IPS DF 6.9 (cell line): ENCODE measurements at places on chromosomes 16 and 17.

DNA sequence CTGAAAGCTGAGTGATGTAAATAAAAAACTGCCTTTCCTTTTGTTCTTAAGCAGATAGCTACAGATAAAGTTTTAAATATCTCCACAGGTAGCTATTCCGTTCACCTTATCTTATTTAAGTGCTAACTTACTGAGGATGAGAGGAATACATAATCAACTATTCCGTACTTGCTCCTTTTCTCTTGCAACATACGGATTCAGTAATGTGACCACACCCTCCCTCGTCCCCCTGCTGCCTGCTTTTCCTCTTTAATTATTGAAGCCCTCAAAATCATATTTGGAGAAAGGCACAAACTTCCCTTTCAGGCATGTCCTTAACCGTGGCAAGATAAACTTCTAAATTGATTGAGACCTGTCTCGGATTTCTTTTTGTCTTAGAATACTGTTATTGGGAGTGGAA, 101.4 kb downstream of the MAP2K4 start:
- H3K4me3 ChIP-seq, result no peak overlapping the region
- H3K4me1 ChIP-seq, result no peaks in the 10 kb centered on the region
- H3K27me3 ChIP-seq, result no peaks in the 10 kb centered on the region
- H3K27ac ChIP-seq, result no peak overlapping the region
- no peak for DNase-seq

GRCh38 chr16:68923116-68923515, 79.8 kb downstream of the TANGO6 start:
- no peaks in the 10 kb centered on the region for H3K27me3 ChIP-seq
- no peaks in the 10 kb centered on the region; the same call in 1 of the 2 replicates for H3K36me3 ChIP-seq
- no peak for DNase-seq

DNA sequence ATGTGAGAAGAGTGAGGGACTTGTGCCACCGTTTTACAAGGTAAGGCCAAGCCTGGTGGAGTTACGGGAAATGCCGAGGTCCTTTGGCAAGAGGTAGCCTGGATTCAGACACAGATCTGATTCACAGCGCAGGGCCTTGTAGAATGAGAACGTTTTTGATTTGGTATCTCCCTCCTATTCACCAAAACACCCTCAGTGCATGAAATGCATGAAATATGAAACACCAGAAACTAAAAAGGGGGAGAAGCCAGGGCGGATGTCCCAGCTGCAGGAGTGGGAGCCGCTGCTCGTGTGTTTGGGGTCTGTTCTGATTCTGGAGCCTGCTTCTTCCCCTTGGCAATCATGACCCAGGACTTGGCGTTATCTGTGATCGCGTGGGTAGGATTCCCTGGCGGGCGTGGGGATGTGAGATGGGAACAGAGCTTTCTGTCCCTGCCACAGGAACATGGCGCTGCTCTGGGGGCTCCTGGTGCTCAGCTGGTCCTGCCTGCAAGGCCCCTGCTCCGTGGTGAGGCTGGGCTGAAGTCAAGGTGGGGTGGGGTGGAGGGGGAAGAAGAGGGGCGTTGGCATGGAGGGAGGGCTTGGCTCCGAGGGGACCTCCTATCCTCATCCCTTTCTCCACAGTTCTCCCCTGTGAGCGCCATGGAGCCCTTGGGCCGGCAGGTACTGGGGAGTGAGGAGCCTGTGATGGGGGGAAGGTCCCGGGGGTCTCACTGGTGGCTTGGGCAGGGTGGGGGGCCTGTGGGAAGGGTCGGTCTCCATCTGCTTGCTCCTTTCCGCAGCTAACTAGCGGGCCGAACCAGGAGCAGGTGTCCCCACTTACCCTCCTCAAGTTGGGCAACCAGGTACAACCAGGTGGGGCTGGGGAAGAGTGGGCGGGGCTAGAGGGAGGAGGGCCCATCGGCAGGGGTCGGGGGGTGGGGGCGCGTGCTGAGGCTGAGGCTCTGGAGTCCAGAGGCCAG, 2.2 kb downstream of the SERPINF2 start:
- H3K4me3 ChIP-seq, result no peak overlapping the region
- H3K27ac ChIP-seq, result no peak overlapping the region
- no peaks in the 10 kb centered on the region for H3K27me3 ChIP-seq
- H3K36me3 ChIP-seq, result no peaks in the 10 kb centered on the region

DNA sequence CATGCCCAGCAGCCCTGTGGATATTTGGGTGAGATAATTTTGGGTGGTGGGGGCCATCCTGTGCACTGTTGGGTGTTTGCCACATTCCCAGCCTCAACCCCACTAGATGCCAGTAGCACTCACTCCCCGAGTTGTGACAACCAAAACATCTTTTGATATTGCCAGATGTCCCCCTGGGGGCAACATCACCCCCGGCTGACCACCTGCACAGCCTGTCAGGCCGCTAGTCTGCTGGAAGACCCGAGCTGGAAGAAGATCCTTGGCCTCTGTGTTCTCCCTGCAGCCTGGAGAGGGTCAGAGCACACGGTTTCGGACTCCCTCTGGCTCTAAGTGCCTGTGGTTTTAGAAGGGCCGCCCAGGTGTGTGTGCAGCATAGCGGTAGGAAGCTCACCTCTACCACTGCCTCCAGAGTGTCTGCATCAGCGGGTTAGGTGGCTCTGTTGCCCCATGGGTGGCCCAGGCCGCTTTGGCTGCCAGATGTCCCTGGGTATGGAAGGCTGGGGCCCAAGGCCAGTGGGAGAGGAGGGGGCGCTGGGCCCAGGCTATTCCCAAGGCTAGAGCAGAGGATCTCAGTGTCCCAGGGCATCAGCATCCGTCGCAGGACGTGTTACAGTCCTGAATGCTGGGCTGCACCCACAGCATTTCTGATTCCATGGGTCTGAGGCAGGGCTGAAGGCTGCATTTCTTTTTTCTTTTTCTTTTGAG, 195.8 kb upstream of the GSE1 start:
- H3K36me3 ChIP-seq, result no peaks in the 10 kb centered on the region
- H3K27ac ChIP-seq, result no peak overlapping the region
- H3K4me1 ChIP-seq, result peaks cover under 1% of the 10 kb centered on the region; the same call in 1 of the 2 replicates

- H3K36me3 ChIP-seq, result no peaks in the 10 kb centered on the region
- no peak for DNase-seq
- no peak overlapping the region for H3K27ac ChIP-seq
- no peak overlapping the region for H3K4me3 ChIP-seq
These were observed 5.9 kb upstream of the MAPK7 start for GRCh38 chr17:19372439-19372838.

GRCh38 chr17:57210224-57210553, 46.1 kb upstream of the MSI2 start:
- no peak overlapping the region for H3K27ac ChIP-seq
- DNase-seq, result no peak
- no peaks in the 10 kb centered on the region for H3K27me3 ChIP-seq
- H3K36me3 ChIP-seq, result no peaks in the 10 kb centered on the region
- no peak overlapping the region for H3K4me3 ChIP-seq

GRCh38 chr16:80163339-80163738, 377.5 kb upstream of the DYNLRB2 start:
- H3K36me3 ChIP-seq, result no peaks in the 10 kb centered on the region
- no peak overlapping the region for H3K4me3 ChIP-seq
- no peak for DNase-seq

DNA sequence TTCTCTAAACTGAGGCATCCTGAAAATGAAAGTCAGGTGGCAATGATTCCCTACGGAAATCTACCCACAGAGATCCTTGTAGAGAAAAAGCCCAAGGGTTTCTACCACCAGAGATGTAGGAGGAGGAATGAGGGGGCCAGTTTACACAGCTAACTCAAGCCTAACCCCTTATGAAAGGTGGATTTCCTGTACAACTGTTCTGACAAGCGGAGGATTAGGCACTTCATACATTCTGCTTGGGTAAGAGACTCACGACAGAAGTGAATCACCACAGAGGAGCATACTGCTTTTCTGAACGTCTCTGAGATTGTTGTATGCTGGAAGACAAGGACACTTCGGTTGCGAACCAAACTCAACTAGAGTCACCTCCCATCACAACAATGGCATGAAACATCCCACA, 72.7 kb downstream of the SMG6 start:
- H3K36me3 ChIP-seq, result 0 out of 2 replicates have a peak, but pooled peaks cover 4% of the 10 kb centered on the region
- no peaks in the 10 kb centered on the region for H3K4me1 ChIP-seq
- DNase-seq, result no peak
- no peaks in the 10 kb centered on the region for H3K27me3 ChIP-seq

- H3K27me3 ChIP-seq, result no peaks in the 10 kb centered on the region
- H3K27ac ChIP-seq, result no peak overlapping the region
- H3K4me3 ChIP-seq, result no peak overlapping the region
- peak; percentile 31 for DNase-seq
These were observed 29.1 kb downstream of the CRHR1 start for GRCh38 chr17:45813048-45813725.

- no peaks in the 10 kb centered on the region for H3K36me3 ChIP-seq
- no peaks in the 10 kb centered on the region for H3K4me1 ChIP-seq
- no peak overlapping the region for H3K27ac ChIP-seq
- H3K27me3 ChIP-seq, result no peaks in the 10 kb centered on the region
- H3K4me3 ChIP-seq, result no peak overlapping the region
These were observed 37.8 kb upstream of the LHX1 start for GRCh38 chr17:36899250-36900159.

- DNase-seq, result no peak
- no peaks in the 10 kb centered on the region for H3K27me3 ChIP-seq
- no peaks in the 10 kb centered on the region for H3K36me3 ChIP-seq
- no peak overlapping the region for H3K27ac ChIP-seq
These were observed 1.1 kb downstream of the PHF12 start for GRCh38 chr17:28950017-28950751.

GRCh38 chr17:15485045-15485444, 17.6 kb upstream of the CDRT4 start:
- no peak overlapping the region for H3K4me3 ChIP-seq
- H3K36me3 ChIP-seq, result peaks cover 3% of the 10 kb centered on the region; the same call in 1 of the 2 replicates
- no peak for DNase-seq

- no peak overlapping the region for H3K4me3 ChIP-seq
- no peaks in the 10 kb centered on the region for H3K36me3 ChIP-seq
- no peaks in the 10 kb centered on the region for H3K4me1 ChIP-seq
These were observed 22.0 kb downstream of the KPNA2 start for GRCh38 chr17:68057531-68057952.

GRCh38 chr17:35046245-35046644, 17.3 kb downstream of the RFFL start:
- H3K4me3 ChIP-seq, result no peak overlapping the region
- H3K4me1 ChIP-seq, result no peaks in the 10 kb centered on the region
- no peaks in the 10 kb centered on the region for H3K36me3 ChIP-seq

- no peaks in the 10 kb centered on the region for H3K27me3 ChIP-seq
- H3K4me1 ChIP-seq, result peaks cover 7% of the 10 kb centered on the region
- no peak for DNase-seq
- H3K36me3 ChIP-seq, result no peaks in the 10 kb centered on the region
These were observed 1.1 kb upstream of the SLC16A5 start for GRCh38 chr17:75086496-75087181.

GRCh38 chr17:61399131-61400065, at the start of gene TBX2:
Gene TBX2, plus strand, starts transcription at chr17:61399843. Its CDS starts 334 bp downstream, at chr17:61400177.
- H3K4me3 ChIP-seq, result peak within 1 kb of the TSS; percentile 16; the same call in 1 of the 2 replicates
- peaks cover 17% of the 10 kb centered on the region for H3K4me1 ChIP-seq
- no peaks in the 10 kb centered on the region for H3K36me3 ChIP-seq
- H3K27ac ChIP-seq, result no peak within 1 kb of the TSS
- peaks cover 89% of the 10 kb centered on the region for H3K27me3 ChIP-seq

GRCh38 chr17:42578282-42578869, 847 bp upstream of the PSMC3IP start:
- DNase-seq, result peak; percentile 71
- no peaks in the 10 kb centered on the region for H3K4me1 ChIP-seq
- H3K4me3 ChIP-seq, result peak overlapping the region; percentile 93; the same call in 1 of the 2 replicates

DNA sequence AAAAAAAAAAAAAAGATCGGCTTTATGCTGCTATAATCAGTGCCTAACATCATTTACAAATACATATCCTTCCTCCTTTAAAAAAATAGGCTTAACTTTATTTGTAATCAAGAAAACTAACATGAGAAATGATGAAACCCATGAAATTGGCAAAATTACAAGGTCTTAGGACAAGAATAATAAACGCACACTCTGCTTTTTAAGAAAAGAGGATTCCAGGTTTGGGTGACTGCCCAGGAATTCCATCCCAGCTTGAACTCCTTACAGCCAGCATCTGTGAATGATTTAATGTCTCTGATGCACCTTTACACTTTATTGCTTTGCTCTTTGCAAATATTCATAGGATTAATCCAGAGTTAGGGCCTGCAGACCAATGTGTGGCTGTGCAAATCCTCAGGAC, 196.0 kb downstream of the CBLN1 start:
- no peak overlapping the region for H3K27ac ChIP-seq
- H3K36me3 ChIP-seq, result no peaks in the 10 kb centered on the region
- H3K27me3 ChIP-seq, result no peaks in the 10 kb centered on the region
- H3K4me3 ChIP-seq, result no peak overlapping the region
- no peaks in the 10 kb centered on the region for H3K4me1 ChIP-seq

DNA sequence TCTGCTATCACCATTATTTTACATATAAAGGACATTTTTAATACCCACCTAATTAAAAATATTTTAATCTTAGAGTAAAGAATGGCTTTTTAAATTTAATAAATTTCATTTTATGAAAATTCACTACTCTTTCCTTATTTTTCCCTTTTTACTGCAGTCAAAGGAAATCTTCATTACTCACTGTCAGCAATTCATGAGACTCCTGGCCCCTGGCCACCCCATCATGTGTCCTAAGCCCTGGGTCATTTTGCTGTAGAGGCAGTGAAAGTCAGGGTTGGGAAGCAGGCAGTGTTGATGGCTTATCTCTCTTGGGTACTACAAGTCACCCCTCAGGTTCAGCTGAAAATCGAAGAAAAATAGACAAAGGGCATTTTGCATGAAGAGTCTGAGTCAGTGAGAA, 468.6 kb upstream of the CCL2 start:
- no peak for DNase-seq
- no peak overlapping the region for H3K4me3 ChIP-seq
- no peaks in the 10 kb centered on the region for H3K36me3 ChIP-seq
- no peaks in the 10 kb centered on the region for H3K27me3 ChIP-seq

DNA sequence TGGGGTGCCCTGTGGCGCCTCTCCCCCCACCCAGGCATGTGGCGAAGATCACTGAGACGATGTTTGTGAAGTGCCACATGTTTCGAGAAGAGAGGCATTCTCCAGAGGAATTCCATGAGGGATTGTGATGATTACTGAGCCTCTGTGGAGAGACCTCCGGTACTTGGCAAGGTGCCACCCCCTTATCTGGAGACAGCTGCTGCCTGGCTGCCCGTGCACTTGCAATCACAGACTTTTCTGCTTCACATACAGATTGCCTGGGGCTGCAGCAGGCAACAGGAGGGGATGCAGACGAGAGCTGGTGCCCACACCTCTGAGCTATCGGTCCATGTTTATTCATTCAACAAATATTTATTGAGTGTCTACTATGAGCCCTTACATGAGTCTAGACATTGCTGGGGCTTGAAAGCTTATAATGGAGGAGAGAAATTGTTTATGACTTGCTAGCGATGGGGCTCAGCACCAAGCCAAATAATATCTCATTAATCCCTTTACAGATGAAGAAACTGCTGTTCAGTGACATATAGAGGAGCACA, 317.2 kb upstream of the ZFHX3 start:
- DNase-seq, result no peak
- H3K27ac ChIP-seq, result no peak overlapping the region

GRCh38 chr16:12436201-12436657, 367.5 kb downstream of the CPPED1 start:
- H3K4me3 ChIP-seq, result no peak overlapping the region
- peak; percentile 20 for DNase-seq
- no peaks in the 10 kb centered on the region for H3K27me3 ChIP-seq
- H3K4me1 ChIP-seq, result peaks cover 3% of the 10 kb centered on the region

- no peaks in the 10 kb centered on the region for H3K27me3 ChIP-seq
- peaks cover 5% of the 10 kb centered on the region; the same call in 1 of the 2 replicates for H3K4me1 ChIP-seq
- DNase-seq, result peak; percentile 68
- H3K27ac ChIP-seq, result no peak overlapping the region
- no peaks in the 10 kb centered on the region for H3K36me3 ChIP-seq
These were observed 366.3 kb upstream of the XYLT1 start for GRCh38 chr16:17836868-17837602.
